ENCODE measurements at places on chromosomes 7 and 10. TPM values are rescaled to one million over a fixed set of nuclear protein-coding genes. Genes with fewer than 3 reads are reported as not detected.

The DPP6 gene
- total RNA-seq: not detected

- DNase-seq: no peak
Observed at GRCh38 chr10:804787-805619, 115.5 kb upstream of the DIP2C start.

DNA sequence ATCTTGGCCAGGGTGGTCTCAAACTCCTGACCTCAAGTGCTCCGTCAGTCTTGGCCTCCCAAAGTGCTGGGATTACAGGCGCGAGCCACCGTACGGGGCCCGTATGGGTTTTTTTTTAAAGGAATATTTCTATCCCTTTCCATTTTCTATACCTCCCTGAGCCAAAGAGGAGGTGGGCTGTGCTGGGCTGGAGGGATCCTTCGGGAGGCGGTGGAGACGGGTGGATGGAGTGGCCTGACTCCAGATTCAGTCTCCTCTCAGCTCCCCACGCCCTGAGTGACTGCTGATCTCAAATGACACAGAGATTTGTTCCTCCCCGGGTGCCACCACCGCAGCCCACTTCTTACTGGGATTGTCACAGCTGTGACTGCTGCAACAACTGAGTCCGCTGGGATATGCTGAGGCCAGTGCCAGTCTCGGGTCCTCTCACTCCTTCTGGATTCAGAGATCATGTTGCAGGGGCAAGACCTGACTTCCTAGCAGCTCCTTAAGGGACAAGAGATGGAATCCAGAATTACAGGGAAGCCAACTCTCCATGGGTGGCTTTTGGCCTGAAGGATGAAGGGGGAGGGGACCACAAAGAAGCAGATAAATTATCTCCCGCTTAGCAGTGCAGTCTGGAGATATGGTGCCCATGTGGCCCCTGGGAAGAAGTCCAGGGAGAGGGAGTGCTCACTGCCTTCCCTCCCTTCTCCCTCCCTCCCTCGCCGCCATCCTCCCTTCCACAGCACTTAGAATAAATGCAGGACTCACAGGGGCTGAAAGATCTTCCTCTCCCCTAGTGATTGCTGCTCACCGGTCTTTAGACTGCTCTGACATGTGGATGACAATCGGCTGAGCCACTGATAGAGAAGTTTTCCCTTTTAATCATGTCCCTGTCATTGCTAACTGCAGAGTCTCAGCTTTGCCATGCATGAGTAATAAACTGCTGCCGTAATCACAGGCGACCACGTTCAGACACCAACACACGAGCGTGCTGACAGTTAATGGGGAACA, 14.3 kb downstream of the GALNT17 start:
- no peak for DNase-seq

- DNase-seq: no peak
Observed at GRCh38 chr7:99123571-99124033, 20.3 kb downstream of the SMURF1 start.

DNA sequence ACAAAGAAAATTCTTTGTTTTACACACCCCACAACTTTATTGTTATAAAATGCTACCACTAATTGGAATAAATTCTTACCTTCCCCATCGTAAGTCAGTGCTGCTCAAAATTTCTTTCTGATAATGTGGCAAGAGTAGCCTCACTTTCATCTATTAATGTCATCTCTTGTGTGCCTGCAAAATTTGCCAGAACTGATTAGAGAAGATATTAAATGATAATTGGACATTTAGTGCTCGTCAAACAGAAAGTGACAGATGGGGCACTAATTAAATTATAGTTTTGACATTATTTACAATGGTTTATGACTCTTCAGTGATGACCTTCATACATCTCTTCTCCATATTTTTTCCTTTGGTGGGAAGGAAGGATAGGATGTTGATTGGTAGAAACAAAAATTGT, 690.9 kb downstream of the NXPH1 start:
- DNase-seq: no peak

- DNase-seq: no peak
Observed at GRCh38 chr10:124532106-124532641, 70.6 kb downstream of the LHPP start.
